ENCODE measurements at places on chromosomes 3 and 15.

- DNase-seq, result no peak
Observed at GRCh38 chr3:15703346-15703745, 94.4 kb downstream of the ANKRD28 start.

DNA sequence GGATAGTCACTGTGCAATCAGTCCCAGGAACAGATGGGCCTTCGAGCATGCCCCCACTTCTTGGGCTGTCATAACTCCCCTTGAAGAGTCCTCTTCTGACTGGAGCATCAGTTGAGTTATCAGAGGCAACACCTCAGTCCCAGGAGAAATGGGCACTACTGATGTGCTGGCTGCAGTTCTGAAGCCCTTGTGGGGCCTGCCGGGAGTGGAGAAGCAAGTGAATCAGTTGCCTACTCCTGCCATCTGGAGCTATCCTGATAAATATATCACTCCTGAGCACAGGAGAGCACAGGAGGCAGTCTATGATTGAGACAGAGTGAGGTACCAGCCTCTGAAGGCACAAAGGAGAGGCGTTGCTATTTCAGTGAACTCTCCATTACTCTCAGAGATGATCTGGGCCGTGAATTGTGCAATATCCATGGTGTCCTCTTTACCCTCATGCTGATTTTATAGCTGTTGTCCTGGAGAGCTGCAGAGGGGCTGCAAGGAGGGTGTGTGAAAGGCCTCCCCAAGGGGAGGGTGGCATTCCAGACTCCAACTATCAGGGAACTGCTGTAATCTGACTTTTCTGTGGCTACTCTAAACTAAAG, 344.2 kb upstream of the ROPN1 start:
- DNase-seq, result no peak

DNA sequence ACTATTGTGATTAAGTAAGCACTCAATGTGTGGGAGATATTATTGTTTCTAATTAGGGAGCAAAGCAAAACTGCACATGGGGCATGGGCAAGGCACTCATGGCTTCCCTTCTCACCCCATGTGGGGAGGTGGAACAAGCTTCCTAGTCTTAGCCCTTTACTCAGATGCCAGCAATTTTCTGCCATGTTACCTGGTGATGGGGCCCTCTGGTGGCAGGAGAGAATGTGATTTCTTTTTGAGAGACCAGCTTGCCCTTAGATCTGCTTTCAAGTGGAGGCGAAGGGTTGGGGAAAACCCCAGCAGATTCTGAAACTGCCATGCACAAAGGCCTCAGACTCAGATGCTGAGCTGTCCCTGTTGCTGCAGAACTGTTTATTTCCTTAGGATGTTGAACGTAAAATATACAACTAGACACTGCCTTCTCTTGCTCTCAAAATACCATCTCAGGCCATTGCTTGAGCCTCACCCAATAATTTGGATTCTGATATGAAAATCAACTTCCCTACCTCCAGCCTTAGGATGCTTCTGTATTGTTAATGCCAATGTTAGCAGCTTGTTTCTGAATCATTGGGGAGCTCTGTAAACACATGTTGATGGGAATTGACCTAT, 130.2 kb upstream of the TPRG1 start:
- DNase-seq, result peak; percentile 78

GRCh38 chr3:18393906-18394305, 31.2 kb downstream of the SATB1 start:
- DNase-seq, result no peak

- no peak for DNase-seq
Observed at GRCh38 chr3:13264468-13264795, 155.7 kb downstream of the NUP210 start.

GRCh38 chr15:35206060-35206675, 121.1 kb upstream of the NANOGP8 start:
- no peak for DNase-seq

- DNase-seq, result no peak
Observed at GRCh38 chr3:153069598-153070510, 92.2 kb upstream of the RAP2B start.

DNA sequence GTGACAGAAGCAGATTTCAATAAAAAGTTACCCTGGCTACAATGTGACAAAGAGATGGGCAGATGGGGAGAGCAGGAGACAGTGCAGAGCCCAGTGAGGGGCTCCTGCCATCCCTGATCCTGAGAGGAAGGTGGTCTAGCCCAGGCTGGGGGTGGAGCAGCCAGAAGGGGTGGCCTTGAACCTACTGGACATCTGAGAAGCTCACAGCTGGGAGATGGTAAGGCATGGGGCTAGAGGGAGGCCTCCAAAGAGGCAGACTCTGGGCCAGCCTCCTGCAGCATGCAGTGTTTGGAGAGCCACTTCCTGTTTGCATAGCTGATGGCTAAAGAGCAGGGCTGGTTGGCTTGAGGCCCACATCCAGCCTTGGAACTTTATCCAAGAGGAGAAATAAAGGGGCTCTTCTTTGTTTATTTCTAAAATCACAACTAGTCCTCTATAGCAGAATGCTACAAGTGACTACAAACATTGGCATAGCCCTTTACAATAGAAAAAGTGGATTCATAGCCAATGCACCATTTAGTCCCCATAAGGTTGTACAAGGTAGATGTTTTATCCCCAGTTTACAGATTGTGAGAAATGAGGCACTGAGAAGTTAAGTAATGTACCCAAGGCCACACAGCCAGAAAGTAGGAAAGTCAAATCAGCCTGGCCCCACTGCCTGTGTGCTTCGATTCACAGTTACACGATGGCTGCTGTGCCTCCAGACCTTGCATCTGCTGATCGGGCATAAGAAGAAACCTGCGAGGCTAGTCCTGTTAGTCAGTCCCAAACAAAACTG, 4.6 kb downstream of the EFCC1 start:
- DNase-seq, result no peak

GRCh38 chr3:24588629-24589512, 94.2 kb upstream of the THRB start:
- no peak for DNase-seq

DNA sequence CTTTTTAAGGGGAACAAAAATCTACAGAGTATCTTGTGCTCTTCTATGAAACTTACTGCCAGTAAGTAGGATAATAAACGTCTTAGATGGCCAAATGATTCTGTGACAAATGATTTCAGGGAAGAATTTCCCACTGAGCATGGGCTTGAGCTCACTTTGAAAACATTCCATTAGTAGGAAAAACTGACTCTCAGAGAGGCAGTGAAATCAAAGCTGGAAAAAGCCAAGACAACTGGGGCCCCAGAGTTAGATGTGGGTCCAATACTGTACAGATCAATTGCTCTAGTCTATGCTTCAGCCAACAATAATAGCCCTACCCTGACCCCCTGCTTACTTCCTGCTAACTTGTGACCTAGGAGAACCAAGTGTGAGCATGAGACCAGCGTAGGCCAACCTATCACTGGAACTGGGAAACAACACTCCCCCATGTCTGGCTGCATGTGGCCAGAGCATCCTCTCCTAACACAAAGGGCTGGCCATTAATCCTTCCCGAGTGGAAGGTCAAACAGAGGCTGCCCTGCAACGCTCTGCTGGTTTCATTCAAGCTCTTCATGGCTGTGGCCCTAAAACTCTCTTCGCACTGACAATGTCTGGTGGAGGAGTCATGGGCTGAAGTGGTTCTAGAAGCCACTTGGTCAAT, 68.8 kb downstream of the FOXB1 start:
- DNase-seq, result no peak

DNA sequence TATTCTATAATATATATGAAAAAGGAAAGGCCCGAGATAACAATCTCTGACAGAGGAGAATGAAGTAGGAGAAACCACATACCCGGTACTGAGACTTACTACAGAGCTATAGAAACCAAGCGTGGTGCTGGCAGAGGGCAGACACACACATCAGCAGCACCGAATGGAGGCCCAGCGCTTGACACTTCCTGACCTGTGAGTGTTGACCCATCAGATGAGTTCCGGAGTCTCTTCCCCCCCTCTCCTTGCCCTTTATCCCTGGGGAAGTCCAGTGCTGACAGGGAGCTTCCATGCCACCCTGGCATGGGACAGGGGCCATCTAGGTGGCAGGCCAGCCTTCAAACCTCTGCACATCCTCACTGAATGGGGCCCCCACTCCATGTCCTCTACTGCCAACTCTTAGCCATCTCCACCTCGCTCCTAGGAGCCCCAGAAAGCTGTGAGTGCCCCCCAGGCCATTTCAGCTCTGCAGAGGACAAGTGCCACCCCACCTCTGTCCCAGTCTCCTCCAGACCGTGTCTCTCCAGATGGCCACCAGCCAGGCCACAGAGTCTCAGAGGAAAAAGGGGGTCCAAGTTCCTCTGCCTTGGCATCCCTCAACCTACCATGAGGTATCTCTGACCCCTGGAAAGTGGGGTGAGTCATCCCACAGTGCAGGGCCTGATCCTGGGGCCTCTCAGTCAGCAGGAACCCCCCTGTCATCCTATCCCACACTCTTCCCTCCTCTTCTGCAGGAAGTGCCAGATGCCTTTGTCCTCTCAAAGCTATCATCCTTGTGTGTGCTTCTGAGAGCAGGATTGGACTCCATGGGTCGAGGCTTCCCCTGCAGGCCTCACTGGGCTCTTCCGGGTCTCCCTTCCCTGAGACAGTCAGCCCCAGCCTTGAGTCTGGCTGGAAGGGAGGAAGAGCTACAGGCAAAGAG, 116.5 kb upstream of the ALDH1A3 start:
- no peak for DNase-seq

DNA sequence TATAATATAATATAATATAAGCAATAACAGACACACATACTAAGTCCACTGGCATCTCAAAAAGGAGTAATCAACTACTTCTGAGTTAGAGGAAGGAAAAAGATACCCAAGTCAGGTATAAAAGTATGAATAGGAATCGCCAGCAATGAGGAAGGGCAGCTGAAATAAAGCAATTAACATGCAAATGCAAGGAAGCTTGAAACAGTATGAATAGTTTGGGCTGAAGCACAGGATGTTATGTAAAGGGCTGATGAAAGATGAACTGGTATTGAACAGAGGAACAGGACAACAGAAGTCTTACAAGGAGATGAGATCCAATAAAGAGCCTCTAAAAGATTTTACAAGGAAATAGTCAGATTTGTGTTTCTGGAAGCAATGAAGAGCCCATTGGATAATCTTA, 7.1 kb downstream of the COPS2 start:
- DNase-seq, result no peak

DNA sequence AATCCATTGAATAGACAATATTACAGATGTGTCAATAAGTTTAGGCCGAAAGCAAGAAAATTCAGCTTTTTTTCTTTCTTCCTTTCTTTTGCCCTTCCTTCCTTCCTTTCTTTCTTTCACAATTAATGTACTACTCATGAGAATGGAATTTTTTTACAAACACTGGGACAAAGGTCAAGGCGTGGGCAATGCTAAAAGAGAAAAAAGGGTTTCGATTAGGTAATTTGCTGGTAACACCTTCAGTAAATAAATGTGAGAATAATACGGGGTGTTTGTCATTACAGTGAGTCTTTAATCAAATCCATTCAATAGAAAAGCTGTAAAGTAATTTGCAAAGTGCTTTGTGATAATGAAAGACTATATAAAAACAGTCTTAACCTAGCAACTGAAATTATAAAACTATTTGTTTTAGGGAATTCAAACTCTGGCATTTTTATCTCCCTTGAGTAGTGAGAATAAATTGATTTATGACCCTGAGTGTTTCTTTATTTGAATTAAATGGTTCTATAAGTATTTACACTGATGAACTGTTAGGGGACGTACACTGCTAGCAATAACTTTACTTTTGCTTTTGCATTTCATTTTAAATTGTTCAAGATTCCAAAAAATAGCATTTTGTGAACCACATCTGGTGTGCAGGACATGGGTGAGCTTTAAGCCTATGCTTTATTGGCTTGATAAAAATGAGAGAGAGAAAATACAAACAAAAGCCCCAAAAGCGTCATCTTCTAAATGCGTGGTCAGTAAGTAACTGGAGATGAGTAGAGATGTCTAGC, 104.2 kb upstream of the THRB start:
- no peak for DNase-seq

- DNase-seq, result no peak
Observed at GRCh38 chr15:72063186-72063585, 54.8 kb downstream of the MYO9A start.

DNA sequence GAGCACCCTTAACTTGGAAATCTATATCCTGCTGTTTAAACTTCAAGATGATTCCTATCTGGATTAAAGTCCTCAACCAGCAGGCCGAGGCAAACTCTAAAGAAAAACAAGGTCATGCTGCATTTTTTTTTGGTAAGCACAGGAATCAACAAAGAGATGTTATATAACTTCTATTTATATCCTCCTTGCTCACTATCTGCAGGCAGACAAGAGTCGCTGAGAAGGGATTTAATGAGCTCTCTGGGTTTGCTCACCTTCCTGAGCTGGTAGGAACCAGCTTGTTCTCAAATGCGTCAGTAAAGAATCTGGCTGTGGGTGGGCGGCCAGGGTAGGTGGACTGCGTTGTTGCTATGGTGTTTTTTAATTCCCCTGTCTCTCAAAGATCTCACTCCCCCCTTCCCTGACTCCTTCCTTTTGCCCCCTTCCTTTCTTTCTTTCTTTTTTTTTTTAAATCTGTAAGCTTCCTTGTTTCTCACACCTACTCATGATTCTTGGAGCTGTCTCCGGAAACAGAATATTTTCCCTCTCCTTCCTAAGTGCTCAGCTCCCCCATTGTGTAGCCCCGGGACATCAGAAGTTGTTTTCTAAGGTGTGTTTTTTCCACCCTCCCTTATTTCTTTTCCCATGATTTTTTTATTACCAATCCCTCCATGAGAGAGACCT, 228.8 kb upstream of the BHLHE40 start:
- DNase-seq, result no peak

- DNase-seq, result no peak
Observed at GRCh38 chr3:126604691-126605090, 46.0 kb upstream of the C3orf22 start.

- no peak for DNase-seq
Observed at GRCh38 chr3:99351122-99351521, 287.3 kb upstream of the COL8A1 start.

- no peak for DNase-seq
Observed at GRCh38 chr3:136678981-136679380, 73.2 kb downstream of the STAG1 start.

- DNase-seq, result no peak
Observed at GRCh38 chr3:23202203-23202920, 765 bp upstream of the UBE2E2 start.

GRCh38 chr3:55597641-55598040, 110.5 kb upstream of the WNT5A start:
- no peak for DNase-seq

DNA sequence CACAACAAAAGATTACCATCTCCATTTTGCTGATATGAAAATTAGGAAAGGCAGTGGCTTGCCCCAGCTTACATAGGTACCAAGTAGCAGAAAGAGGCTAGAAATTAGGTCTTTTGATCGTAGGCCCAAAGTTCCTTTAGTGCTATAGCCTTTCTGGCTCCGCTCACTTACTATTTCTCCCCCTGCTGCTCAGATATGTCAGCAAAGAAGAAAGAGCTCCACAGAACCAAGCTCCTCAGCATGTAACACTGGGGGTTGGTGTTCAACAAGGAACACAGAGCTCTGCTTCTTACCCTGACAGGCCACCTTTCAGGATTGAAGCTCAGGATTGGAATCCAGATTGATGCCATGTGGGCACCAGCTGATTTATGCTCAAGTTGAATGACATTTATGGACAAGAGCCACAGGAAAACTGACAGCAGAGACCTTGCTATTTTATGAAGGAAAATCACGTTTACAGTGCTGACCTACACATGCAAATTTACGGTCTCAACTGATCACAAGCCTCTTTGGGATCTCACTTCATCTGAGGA, 6.1 kb upstream of the IL12A start:
- DNase-seq, result no peak

GRCh38 chr15:53962646-53963561, 15.3 kb upstream of the UNC13C start:
- DNase-seq, result peak; percentile 40

- DNase-seq, result no peak
Observed at GRCh38 chr15:66296186-66296585, 2.8 kb downstream of the DIS3L start.

GRCh38 chr3:15630646-15631350, 29.3 kb downstream of the BTD start:
- DNase-seq, result no peak
